ENCODE measurements at places on chromosomes 6 and 20.
A peak's percentile ranks its signal among the peaks of the same experiment; 100 is the strongest.

GRCh38 chr20:5781798-5782750, 31.9 kb downstream of the SHLD1 start:
- DNase-seq: no peak

GRCh38 chr6:163291622-163292021, 122.9 kb upstream of the QKI start:
- no peak for DNase-seq

- no peak for DNase-seq
Observed at GRCh38 chr6:56488281-56488680, 154.4 kb downstream of the DST start.

GRCh38 chr20:24732076-24732475, 217.0 kb upstream of the CST7 start:
- DNase-seq: no peak

GRCh38 chr20:11182720-11183119, 508.9 kb upstream of the JAG1 start:
- DNase-seq: no peak

GRCh38 chr6:2111162-2111677, 134.2 kb downstream of the GMDS start:
- no peak for DNase-seq

GRCh38 chr6:35727231-35727934, 9.4 kb upstream of the ARMC12 start:
- DNase-seq: peak; percentile 77

- DNase-seq: no peak
Observed at GRCh38 chr6:159746759-159747158, 15.1 kb upstream of the ACAT2 start.

DNA sequence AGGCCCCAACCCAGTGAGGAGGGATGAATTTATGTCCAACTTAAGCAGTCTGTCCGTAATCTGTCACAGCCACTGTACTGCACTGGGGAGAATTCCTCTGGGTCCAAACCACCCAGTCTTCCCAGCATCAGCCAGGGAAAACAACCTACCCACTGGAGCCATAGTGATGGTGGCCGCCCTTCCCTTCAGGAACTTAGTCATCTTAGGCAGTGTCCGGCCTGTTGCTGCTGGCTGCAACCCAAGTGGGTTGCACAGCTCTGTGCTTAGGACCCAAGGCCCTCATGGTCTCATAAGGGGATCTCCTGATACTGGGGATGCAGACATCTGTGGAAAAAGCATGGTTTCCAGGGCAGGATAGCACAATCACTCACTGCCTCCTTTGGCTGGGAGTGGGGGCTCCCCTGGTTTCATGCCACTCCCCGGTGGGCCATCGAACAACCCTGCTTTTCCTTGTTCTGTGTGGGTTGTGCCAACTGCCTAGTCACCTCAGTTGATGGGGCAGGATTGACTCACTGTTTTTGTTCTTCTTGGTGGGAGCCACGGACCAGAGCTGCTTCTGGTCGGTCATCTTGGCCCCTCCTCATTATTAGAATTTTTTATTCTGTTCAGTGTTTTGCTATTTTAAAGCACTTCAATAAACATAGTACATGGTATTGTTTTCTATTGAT, 591.9 kb downstream of the DOK5 start:
- DNase-seq: no peak

DNA sequence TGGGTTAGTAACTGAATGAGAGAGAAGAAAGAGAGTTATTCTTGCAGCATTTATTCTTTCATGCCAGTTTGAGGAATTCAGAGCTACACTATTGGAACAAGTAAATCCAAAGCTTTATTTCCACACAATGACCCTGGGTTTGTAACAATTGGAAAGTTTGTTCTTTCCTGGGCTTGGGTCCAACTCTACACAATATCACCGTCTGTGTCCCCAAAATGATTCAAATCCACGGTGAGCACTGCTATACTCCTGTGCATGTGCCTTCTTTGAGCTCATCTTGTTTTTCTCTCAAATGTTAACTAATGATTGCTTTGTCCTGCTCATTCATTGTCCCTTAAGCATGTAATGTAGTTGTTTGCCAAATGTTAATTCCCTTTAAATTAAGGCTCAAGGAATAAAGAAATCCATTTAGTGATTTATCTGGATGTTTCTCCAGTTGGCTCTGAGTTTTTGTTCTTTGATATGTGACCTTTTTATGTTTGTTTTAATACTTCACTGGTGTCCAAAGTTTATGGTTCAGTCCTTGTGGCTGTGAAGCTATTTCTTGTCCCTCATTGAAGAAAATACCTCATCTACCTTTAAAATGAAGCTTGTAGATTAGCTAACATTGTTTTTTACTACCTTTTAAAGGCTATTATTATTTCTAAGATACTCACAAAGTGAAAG, 20.5 kb upstream of the CRISP3 start:
- no peak for DNase-seq

- DNase-seq: no peak
Observed at GRCh38 chr6:36599791-36600209, 5.6 kb downstream of the SRSF3 start.

GRCh38 chr20:63011798-63012197, 5.0 kb upstream of the BHLHE23 start:
- no peak for DNase-seq

DNA sequence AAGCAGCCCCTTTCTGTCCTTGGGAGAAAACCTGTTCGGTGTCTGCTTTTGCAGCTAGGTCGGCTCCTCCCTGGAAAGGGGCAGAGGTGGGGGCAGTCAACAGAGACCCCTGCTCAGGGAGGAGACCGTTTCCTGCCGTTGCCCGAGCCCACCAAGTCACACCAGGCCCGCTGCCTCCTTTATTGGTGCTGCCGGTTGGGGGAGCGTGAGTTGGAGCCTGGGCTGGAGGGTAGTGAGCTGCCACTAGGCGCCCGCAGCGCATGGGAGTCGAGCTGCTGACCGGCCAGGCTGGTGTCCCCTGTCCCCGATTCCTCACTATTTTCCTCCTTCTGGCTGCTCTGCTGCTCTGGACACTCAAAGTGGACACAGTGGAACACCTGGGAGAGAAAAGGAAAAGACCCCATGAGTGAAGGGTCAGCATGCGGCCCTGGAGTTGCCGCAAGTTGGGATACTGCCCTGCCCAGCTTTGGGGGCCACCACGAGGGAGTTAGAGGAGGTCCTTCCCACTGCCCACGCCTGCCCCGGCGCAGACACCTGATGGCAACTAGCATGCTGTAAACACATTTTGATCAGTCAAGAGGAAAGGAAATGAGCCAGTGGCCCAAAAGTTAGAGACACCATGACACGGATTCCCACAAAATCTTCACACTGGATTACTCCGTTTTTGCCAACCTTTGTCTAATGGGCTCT, 355.4 kb downstream of the ZFAND3 start:
- DNase-seq: no peak

GRCh38 chr6:135651964-135652755, 154.6 kb upstream of the AHI1 start:
- no peak for DNase-seq

DNA sequence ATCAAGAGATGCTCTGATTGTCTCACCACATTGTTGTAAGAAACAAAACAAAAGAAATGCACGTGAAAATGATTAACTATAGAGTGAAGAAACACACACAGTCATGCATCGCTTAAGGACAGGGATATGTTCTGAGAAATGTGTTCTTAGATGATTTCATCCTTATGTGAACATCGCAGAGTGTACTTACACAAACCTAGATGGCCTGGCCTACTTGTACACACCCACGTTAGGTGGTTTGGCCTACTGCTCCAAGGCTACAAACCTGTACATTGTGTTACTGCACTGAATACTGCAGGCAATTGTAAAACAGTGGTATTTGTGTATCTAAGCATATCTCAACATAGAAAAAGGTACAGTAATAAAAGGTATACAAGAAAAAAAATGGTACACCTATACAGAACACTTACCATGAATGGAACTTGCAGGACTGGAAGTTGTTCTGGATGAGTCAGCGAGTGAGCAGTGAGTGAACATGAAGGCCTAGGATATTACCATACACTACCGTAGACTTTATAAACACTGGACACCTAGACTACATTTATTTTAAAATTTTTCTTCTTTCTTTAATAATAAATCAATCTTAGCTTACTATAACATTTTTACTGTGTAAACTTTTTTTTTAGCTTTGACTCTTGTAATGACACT, 48.6 kb downstream of the FKBP5 start:
- DNase-seq: no peak

GRCh38 chr6:99427988-99428387, 2.9 kb upstream of the PNISR start:
- no peak for DNase-seq

- DNase-seq: no peak
Observed at GRCh38 chr20:63085151-63085861, 78.5 kb upstream of the BHLHE23 start.

- no peak for DNase-seq
Observed at GRCh38 chr20:51484831-51485230, 57.7 kb downstream of the NFATC2 start.

- no peak for DNase-seq
Observed at GRCh38 chr20:58642441-58642840, 8.6 kb upstream of the STX16 start.

DNA sequence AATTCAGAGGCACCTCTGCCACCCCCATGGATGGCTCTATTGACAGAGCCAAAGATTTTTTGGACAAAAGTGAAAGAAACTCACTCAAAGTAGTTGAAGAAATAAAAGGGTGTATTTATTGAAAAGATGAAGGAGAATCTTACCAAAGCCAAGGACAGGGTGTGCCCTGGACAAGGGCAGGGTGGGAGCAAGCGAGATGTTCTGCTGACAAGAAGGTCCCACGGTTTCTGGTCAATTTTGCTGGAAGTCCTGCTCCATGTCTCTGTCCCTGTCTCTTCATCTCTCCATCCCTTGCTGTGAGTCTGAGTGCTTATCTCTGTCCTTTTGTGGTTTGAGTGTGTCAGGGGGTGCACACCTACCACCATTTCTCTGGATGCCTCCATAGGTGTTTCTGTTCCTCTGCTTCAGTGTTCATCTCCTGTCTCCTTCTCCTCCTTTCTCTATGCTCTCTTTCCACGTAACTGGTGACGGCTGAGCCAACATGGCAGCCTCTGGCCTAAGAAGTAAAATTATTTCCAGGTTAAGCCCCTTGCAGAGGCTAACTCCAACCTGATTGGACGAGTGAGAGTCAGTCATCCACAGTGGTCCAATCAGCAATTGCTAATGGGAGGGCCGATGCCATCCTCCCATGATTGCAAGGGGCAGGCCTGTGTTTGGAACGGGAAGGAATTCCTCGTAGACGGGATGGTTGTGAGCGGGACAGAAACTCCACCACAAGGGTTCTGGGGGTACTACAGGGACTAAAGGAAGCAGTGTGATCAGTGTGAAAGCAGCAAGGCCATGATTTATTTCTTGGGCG, 502.1 kb upstream of the CDH4 start:
- no peak for DNase-seq

DNA sequence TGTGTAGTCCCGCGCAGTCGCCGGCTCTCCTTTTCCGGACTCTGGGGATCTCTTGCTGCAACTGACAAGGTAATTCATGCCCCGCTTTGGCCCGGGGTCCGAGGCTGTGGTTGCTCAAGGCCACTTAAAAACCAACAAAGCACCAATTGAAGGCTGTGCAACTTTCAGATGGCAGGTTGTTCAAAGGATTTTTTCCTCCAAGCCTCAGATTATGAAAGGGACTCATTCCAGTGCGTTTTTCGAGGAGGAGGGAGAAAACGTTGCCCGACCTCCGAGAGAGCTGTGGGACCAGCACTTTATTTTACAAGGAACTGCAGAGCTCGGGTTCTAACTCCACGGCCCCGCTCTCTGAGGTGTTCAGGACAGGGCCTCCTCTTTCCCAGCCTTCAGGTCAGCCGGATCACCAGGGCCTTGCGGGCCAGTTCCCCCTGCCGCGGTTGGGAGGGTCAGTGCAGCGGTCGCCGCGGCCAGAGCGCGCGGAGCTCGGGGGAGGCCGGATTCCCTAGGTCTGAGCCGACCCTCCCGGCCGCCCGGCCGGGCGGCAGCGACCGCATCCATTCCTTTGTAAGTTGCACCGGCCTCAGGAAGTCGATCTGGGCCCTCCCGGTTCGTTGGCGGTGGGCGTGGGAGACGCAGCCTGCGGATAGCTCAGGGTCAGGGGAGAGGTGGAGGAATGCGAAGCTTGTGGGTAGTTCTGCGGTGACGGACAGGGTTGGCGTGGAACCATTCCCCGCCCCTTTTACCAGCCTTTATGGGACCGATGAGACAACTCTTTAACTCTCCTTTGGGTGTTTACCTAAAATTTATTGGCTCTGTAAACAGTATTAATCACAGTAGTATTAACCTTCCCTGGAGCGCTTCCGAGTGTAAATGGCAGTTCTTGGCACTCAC, 1.6 kb downstream of the UTRN start:
- DNase-seq: peak; percentile 46
